ENCODE measurements at places on chromosomes 3 and 15. TPM values are rescaled to one million over a fixed set of nuclear protein-coding genes. Genes with fewer than 3 reads are reported as not detected.

The C2CD4A gene
- total RNA-seq, result not detected

The FBXL22 gene
- total RNA-seq, result 0.52 TPM

The CYP8B1 gene
- total RNA-seq, result not detected

The NOP10 gene
- total RNA-seq, result 215 TPM

The NANOGP8 gene
- total RNA-seq, result 91.5 TPM

The UROC1 gene
- not detected for total RNA-seq

GRCh38 chr15:66840615-66841390 is 138.8 kb downstream of the SMAD6 start:
- no peak for DNase-seq

- DNase-seq, result no peak
These were observed 45.0 kb downstream of the THBS1 start for GRCh38 chr15:39625856-39626255.

- DNase-seq, result no peak
These were observed 491 bp upstream of the SENP7 start for GRCh38 chr3:101513419-101513986.

DNA sequence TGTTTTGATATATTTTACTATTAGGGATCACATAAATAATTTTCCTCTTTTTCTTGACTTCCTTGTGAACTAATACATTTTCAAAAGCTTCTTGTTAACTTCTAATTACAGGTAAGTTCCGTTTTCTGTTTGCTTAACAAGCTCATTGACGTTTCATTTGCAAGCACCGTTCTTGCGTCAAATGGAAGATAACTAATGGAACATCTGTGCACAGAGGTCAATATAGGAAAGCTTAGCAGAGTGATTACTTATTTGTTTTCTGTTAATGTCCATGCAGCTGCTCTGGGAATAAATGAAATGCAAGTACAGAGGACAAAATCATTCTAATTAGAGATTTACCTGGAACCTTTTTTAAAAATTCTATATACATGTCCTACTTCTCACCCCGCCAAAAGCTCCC is 115.5 kb upstream of the C2CD4B start:
- DNase-seq, result no peak

- no peak for DNase-seq
These were observed 12.5 kb upstream of the FBLN2 start for GRCh38 chr3:13536432-13536831.

GRCh38 chr15:89521605-89522004 is 25.2 kb upstream of the RHCG start:
- DNase-seq, result no peak

GRCh38 chr15:57220205-57220604 is 156.1 kb upstream of the CGNL1 start:
- DNase-seq, result no peak

- DNase-seq, result peak; percentile 95
These were observed at the start of gene NMNAT3 for GRCh38 chr3:139677388-139678155. Gene NMNAT3 (minus strand): TSS chr3:139677972. CDS start chr3:139627724, 50,248 bp downstream.

DNA sequence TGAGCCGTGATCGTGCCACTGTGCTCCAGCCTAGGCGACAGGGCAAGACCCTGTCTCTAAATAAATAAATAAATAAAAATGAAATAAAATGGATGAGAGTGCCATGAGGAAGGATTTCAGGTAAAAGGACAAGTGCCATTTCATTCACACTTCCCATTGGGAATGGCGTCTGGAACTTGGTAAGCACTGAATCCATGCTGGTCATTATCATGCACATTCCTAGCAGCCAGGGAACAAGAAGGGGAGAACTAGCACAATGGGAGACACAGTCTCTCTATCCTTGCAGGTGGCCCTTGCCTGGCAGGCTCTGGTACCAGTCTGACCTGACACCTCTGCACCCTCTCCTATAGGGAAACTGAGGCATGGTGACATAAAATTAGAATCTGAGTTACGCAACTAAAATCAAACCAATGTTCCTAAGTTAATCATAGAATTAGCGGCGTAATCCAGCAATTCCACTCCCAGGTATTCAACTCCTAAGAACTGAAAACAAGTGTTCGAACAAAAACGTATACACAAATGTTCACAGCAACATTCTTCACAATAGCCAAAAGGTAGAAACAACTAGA is 70.8 kb upstream of the MFGE8 start:
- DNase-seq, result no peak

DNA sequence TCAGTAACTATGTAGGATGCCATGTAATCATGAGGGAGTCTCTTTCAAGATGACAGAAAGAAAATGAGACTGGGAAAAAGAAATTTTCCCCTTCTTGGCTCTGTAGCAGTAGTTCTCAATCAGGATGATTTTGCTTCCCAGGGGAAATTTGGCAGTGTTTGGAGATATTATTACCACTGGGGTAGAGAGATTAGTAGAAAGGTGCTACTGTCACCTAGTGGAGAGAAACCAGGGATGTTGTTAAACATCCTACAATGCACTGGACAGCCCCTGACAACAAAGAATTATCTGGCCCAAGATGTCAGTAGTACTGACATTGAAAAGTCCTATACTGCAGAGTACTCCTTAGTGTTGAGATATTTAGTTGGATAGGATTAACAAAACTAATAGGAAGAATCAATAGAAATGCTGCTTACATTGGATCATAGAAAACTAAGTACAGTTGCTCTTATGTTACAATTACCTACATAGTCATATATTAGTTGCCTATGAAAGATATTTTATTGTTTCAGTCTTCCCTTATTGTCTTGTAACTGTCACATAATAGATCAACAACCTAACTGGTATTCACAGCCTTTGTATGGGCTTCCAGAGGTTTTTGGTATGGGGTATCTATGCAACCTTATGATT is 433.3 kb downstream of the RAP2B start:
- no peak for DNase-seq

GRCh38 chr3:185717627-185718402 is 107.0 kb downstream of the IGF2BP2 start:
- no peak for DNase-seq

GRCh38 chr3:102105193-102105592 is 255.9 kb downstream of the NFKBIZ start:
- DNase-seq, result no peak

- no peak for DNase-seq
These were observed 23.1 kb downstream of the CCDC12 start for GRCh38 chr3:46953234-46954010.

- DNase-seq, result no peak
These were observed 26.1 kb downstream of the POMGNT2 start for GRCh38 chr3:43079536-43080332.

- DNase-seq, result no peak
These were observed 33.3 kb downstream of the PCSK6 start for GRCh38 chr15:101456057-101456739.

- DNase-seq, result no peak
These were observed 4.7 kb upstream of the CLDN1 start for GRCh38 chr3:190326930-190327329.

DNA sequence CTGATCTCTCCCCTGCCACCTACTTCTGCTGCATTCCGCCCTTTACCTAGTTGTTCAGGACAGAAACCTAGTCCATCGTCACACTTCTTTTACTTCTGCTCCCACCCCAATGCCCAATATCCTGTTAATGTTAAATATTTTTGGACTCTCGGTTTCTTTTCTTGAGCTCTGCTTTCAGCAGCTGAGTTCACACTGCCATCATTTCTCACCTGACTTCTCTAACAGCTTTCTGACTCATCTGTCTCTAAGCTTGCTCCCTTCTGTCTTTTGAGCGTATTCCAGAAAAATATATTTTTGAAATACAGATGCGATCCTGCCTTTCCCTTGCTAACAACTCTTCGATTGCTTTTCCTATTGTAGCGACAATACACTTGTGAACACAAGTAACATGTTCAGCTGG is 183.4 kb downstream of the KLHL25 start:
- no peak for DNase-seq

GRCh38 chr3:3589715-3590130 is 209.5 kb upstream of the LRRN1 start:
- no peak for DNase-seq

DNA sequence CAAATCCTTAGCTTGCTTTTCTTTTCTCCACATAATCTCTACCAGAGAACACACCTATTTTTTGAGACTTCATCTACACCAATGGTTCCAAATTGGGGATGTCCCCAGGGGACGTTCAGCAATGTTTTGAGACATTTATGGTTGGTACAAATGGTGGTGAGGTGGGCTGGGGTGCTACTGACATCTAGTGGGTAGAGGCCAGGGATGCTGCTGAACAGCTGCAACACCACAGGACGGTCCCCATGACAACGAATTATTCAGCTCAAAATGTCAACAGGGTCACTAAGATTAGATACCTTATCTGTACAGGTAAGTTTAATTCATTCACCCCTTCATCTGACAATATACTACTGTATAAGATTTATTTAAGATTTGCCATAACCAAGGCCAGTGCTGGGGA is 14.4 kb downstream of the GK5 start:
- DNase-seq, result peak; percentile 33

DNA sequence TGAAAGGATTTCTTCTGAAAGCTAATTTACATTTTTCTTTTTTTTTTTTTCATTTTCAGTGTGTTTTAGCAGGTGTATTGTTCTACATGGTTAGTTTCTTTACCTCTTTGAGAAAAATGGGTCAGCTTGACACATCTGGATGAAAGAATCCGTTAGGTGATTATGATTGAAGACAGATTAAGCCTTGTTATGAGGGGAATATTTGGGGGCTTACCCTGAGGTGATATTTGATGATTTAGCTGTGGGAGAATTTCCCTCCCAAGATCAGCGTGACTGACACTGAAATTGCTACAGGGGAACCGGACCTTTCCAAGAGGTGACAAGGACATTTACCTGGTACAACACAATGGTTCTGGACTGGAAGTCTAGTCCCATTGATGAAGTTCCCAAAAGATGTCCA is 147.5 kb downstream of the NFKBIZ start:
- DNase-seq, result no peak

DNA sequence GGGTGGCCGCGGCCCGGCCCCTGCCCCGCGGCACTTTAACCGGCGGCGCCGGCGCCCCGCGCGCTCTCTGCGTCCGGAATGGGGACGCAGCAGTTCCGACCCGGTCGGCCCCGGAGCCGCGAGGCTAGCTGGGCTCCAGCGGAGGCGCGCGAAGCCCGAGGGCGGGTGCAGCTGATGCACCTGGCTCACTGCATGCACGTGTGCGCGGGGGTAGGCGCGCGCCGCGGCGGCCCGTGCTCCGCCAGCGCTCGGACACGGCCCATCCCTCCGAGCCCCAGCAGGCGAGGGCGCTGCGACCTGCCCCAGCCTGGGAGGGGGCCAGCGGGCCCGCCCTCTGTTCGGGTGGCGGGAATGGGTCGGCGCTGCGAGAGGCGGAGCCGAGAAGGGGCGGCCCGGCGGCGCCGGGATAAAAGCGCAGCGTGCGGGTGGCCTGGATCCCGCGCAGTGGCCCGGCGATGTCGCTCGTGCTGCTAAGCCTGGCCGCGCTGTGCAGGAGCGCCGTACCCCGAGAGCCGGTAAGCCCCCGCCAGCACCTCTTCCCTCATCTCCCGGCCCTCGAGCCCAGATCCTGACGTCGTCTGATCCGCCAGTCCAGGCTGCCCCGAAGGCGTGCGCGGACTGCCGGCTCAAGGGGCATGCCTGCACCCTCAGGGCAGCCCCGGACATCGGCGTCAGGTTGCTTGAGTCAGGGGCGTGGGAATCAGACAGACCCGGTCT is at the start of the genes CHDH and IL17RB:
CHDH (minus strand) TSS at position 286 of the 717 bp plus-strand sequence. CDS start 22,411 bp downstream, outside the sequence.
IL17RB (plus strand) TSS at position 435 of the 717 bp plus-strand sequence; CDS start at position 456, 21 bp downstream.
- DNase-seq, result peak; percentile 77

DNA sequence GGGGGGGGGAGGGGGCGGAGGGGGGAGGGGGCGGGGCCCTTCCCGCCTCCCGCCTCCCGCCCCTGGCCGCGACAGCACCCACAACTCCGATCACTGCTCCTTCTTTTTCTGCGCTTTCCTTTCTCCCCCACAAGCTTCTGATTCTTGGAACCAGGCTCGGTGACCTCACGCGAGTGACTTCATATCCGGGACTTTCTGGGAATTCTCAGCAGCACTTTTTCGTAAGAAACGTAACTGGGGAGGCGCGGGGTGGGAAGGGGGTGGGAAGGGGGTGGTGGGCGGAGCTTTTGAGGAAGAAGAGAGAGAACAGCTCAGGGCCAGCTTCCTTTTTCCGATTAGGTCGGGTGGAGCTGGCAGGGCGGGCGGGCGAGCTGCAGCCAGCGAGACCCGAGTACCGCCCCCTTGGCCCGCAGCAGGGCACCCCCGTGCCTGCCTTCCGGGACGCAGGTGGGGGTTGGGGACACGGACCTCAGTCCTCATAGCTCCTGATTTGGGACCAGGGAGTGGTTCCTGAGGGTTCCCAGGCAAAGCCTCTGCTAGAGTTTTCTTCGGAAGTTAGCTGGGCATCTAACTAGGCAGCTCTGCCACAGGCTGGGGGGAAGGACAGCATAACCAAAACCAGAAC is 14.6 kb downstream of the XIRP1 start:
- peak; percentile 90 for DNase-seq

GRCh38 chr3:30826531-30826942 is 67.9 kb downstream of the GADL1 start:
- DNase-seq, result no peak

DNA sequence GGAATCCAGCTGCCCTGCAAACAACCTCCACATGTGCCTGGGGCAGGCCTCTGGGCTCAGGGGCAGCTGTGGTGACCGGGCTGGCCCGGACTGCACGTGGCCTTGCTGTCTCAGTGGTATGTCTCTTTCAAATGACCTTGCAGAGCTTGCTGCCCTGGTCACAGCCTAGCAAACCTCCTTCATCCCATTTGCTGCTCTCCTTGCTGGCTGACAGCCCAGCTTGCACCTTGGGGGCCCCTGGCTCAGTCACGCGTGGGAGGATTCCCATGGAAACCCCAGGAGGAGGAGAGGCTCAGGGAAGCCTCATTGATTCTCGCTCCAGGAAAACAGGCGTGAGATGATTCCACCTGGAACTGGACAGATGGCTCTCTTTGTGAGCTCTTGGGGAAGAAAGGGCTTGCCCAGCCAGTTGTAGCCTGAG is 5.6 kb downstream of the SPSB4 start:
- DNase-seq, result no peak

DNA sequence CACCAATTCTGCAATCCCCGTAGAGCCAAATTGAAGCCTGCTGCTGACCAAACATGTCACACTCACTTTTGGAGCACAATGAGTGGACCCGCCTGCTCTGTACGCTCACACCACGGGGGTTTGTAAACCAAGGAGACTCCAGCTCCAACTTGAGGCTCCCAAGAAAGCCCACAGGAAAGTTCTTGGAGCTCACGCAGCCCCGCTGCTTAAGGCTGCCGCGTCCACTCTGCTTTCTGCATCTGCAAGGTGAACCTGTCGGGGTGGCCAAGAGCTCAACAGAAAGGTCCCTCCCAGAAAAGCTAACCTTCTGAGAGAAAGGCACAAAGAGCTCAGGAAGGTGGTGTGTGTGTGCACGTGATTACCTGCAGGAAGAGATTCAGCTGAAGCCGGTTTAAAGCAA is 94.9 kb downstream of the PCSK6 start:
- peak; percentile 14 for DNase-seq

GRCh38 chr3:160684368-160684740 is 7.4 kb downstream of the ARL14 start:
- no peak for DNase-seq

All from H9 (cell line).